ENCODE measurements at places on chromosomes 12 and 14.

GRCh38 chr12:3101309-3102024 is 24.3 kb downstream of the TSPAN9 start:
- DNase-seq = no peak

- DNase-seq = no peak
These were observed 54.1 kb downstream of the ADIPOR2 start for GRCh38 chr12:1744932-1745331.

- peak; percentile 8 for DNase-seq
These were observed 397.1 kb downstream of the MDGA2 start for GRCh38 chr14:47278233-47278842.

- DNase-seq = no peak
These were observed 91.9 kb downstream of the FRMD6 start for GRCh38 chr14:51743588-51744000.
